GM03348 (cell line): ENCODE measurements at places on chromosomes 4 and X.

- peak; percentile 87 for DNase-seq
Measured at GRCh38 chrX:12791257-12792228, at the start of gene PRPS2. TSS of gene PRPS2 (plus strand) at chrX:12791412. CDS start at chrX:12791498, 86 bp downstream.

DNA sequence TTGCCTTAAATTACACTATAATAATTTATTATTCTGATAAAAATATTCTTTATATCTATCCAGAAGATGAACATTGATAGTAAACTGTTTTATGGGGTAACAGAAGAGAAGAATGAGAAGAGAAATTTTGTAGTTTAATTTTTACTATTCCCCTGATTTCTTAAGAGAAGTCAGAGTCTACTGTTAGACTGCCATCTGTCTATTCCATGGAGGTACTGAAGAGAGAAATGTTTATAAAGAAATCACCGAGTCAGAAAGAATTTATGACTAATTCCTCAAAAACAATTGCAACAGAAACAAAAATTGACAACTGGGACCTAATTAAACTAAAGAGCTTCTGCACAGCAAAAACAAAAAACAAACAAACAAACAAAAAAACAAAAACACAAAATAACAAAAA, 149.9 kb downstream of the FGF16 start:
- DNase-seq: peak; percentile 27

DNA sequence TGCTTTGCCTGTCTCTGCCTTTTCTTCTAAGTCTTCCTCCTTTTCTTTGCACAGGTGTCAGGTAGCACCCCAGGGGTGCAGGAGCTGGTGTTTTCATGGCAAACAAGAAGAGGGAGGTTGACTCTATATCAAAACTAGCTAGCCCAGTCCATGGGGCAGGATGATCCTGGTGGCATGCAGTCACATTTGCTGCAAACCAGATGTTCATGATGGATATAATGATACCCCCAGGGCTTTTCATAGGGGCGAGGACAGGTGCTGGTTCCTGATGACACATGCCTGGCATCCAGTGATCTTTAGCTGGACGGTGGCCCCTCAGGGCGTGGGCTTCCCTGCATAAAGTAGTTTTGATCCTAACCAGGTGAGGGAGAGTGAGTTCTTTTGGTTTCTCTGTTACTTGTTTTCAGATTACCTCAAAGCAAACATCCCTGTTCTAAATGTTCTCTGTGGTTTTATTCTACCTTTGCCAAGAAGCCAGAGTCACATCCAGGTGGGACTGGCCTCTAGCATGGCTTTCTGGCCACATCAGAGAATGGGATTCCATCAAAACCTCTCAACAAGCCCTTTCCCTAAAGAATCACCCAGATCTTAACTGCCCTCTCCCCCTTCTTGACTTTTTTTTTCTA, 11.2 kb upstream of the UBA6 start:
- DNase-seq: no peak

DNA sequence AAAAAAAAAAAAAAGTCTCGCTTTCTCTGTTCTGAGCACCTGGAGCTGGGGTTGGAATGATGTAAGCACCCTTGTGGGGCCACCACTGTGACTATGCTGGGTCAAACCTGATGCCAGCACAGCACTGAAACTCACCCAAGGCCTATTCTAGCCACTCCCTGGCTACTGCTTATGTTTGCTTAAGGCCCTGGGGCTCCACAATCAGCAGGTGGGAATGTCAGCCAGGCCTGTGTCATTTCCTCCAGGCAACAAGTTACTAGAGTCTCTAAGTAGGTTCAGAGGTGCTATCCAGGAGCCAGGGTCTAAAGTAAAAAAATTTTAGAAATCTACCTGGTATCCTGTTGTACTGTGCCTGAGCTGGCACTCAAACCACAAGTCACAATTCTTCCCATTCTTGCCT, 1306.8 kb downstream of the STIM2 start:
- DNase-seq: no peak

DNA sequence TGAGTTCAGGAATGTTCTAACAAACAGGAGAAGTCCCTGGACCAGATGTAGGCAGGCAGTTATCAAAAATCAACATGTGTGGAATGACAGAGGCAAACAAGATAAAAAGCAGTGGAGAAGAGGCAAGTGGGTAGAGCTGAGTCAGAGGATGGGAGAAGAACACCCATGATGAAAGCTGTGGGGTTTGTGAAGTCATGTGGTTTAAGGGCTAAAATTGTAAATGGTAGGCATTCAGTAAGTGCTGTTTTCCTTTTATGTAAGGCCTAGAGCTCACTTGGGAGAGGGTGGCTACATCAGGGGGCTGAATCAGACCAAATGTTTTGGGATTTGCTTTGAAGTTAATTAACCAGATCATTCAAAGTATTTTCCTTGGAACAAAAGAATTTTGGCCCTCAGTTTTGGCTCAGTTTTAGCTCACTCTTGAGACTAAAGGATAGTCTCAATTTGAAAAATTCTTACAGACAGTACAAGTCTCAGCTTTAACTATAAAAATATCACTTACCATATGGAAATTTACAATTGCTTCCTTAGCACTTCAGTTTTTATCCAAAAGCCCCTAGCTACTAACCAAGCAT, 114.5 kb upstream of the PCDH7 start:
- no peak for DNase-seq

DNA sequence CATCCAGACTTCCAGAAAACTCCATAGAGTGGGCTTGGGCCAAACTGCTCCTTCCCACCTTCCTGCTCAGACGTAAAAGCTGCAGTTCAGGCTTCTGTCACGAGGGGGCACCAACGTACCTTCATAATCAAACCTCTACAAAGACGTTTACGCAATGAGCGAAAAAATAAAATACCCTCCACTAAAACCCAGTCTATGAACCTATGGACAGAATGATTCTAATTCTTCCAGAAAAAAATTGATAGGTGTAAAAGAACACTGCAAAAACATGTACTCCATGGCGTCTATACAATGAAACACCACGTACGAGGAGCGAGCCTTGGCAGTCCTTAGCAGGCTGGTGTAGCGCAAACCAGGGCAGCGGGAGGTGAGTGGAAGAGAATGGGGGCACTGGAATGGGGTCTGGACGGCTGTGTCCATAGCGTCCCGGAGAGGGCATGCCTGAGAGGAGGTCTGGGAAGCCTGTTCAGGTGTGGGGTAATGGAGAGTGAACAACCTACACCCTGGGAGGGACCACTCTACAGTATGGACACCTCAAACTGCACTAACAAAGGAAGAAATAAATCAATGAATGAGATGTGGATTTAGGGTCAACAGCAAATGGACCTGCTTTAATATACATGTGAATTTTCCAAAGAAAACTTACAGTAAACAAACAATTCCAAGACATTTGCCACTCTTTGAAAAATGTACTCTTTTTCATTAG, 14.4 kb upstream of the RAB40A start:
- peak; percentile 20 for DNase-seq

GRCh38 chrX:1212532-1212931, at the start of gene CRLF2:
TSS of gene CRLF2 (minus strand) at chrX:1212649. CDS start at chrX:1212634, 15 bp downstream.
- no peak for DNase-seq

DNA sequence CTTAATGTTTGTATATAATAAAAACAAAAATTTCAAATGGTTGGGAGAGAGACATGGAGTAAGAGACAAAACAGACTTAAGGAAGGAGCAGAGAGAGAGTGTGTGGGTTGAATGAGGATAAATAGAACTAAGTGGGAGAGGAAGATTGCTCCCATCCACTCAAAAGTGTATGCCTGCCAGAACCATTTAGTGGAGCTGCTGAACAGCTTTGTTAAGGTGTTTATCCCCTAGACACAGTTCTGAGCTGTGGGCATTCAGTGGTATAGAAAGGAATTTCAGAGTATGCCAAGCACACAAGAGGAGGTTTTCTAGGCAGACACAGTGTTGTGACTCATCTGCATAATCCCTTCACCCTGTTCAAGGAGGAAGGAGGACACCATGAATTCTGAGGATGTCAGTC, 508.6 kb upstream of the EPHA5 start:
- DNase-seq: no peak

DNA sequence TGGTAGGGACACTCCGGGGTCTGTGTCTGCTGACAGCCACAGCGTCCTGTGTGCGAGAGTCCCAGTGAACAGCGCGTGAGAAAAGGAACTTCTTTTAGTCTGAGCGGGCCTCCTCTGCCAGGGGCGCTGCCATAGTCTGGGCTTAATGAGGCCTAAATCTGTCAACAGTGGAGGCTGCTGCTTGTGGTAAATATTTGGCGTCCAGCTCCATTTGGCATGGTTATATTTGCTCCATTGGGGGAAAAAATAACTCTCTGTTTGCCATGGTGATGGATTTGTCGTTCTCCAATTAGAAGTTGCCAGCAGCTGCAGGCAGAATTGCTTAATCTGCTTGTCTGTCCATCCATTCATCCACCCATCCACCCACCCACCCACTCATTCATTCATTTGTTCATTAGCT, 71.4 kb upstream of the PSAPL1 start:
- no peak for DNase-seq

DNA sequence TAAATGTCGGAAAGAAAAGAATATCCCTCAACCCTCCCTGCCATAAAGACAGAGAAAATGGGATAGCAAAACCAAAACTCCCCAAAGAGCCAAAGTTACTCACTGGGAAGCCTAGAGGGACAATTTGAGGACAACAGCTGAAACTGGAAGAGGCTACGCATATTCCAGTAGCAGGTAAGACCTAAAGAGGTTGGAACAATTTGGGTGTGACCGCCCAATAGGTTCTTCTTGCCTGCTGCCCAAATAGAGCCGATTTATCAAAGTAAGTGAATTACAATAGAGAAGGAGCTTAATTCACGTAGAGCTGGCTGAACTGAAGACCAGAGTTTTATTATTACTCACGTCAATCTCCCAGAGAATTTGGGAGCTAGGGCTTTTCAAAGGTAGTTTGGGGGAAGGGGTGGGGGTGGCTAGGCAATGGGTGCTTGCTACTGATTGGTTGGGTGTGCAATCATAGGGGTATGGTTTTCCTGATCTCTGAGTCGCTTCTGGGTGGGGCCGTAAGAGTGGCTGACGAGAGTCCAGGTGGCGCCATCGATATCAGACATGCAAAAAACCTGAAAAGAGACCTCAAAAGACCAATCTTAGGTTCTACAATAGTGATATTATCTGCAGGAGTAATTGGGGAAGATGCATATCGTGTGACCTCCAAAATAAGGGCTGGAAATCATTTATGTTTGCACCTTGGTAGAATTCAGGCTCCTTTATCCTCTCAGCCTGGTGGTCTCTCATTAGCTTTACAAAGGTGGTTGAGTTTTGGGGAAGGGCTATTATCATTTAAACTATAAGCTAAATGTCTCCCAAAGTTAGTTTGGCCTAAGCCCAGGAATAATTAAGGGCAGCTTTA, 39.0 kb upstream of the SLC7A3 start:
- DNase-seq: no peak

DNA sequence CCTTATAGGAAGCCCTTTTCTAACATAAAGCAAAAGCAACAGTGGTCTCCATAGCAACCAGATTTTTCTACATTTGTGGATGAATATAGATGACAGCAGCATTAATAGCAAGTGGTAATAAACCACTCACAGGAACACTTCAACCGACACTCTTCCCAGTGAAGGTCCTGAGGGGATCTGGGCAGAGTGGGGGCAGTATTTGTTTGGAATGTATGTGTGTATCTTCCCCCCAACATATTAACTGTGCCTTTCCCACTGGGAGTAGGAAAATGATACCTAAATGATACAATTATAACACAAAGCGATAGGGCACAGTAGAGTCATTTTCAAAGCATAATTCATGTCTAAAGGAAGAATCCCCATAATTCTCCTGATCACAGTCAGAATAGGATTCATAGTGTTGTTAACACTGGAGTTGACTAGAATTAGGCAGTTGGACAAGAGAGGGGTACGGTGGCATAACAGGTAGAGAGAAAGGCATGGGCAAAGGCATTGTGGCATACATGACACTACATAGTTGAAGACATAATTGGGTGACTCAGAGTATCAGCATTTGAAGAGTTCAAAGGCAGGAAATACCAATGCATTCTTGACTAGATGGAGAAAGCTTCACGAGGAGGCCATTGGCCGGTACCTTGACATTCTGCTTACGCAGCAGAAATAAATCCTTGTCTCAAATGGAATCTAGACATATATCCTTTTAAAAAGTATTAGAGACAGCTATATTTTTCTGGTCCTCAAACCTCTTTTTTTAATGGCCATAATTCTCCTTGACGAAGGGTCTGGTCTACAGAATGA, 15.2 kb downstream of the CAPN6 start:
- no peak for DNase-seq

DNA sequence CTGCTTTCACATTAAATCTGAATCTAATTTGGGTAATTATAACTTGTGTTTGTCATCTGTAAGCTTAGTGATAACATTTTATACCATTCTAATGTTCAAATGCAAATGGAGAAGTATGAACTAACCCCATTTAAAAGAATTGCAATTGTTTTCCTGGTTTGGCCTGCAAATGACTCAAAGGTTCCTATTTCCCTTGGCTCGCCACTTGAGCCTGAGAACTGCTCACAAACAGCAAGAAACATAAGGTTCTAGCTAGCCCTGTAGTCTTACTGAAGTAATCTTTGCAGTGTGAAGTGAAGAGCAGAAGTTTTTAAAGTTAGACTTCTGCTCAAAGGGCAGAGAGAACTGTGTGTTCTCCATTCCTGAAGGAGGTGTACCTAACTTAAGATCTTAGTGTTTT, 27.2 kb downstream of the UPRT start:
- no peak for DNase-seq

DNA sequence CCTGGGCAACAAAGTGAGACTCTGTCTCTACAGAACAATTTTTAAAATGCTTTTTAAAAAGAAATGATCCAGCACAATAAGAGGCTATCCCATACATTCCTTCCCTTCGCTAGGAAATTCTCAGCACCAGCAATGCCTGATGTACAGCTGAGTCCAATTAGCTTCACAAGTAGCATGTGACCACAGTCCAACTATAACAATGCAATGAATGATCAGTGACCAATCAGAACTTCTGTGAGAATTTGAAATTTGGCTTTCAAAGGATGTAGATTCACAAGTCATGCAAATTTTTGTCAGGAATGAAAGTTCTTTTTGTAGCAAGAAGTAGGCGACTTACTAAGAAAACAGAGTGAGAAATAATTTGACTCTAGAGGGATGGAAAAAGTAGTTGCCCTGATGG, 278.5 kb upstream of the UGT8 start:
- DNase-seq: no peak

DNA sequence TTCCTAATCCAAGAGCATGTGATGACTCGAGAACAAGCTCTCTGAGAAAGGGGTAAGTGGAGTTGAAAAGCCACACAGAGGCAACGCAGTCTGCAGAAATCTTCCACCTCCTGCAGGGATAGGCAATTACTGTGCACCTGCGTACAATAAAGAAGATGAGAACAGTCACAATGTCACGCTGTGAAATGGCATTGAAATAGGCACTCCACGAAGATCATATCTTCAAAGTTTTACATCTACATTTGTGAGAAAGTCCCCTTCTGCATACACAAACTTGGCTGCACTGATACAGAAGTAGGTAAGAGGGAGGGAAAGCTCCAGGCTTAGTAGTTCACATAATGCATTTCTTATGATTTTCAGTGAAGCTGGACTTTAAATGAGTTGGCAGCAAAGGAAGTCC, 27.1 kb downstream of the DDX60L start:
- no peak for DNase-seq

- DNase-seq: no peak
Measured at GRCh38 chr4:76823495-76823894, 74.4 kb downstream of the SOWAHB start.

DNA sequence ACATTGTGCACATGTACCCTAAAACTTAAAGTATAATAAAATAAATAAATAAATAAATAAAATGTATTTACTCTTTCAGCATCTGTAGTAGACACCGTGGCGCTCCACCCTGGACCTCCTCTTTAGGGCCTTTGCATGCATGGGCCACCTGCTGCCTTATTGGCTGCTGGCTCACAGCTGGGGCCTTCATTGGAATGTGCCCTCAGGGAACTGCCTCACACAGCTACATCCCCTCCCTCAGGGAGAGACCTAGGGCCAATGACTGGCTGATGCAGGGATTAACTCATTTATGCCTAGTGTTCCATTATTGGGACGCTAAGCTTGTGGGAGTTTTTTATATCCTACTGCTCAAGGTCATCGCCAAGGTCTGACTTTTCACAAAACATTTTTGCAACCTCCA, 302.9 kb upstream of the FTHL17 start:
- DNase-seq: no peak
